ENCODE measurements at places on chromosomes 3 and 15. TPM values are rescaled to one million over a fixed set of nuclear protein-coding genes. Genes with fewer than 3 reads are reported as not detected.

The HACD2 gene
- 13.4 TPM for polyA plus RNA-seq

The SYNM gene
- 47.0 TPM for polyA plus RNA-seq

The FETUB gene
- polyA plus RNA-seq: 0.39 TPM

The DAG1 gene
- polyA plus RNA-seq: 281 TPM

The CORO2B gene
- 6.3 TPM for polyA plus RNA-seq

The FEM1B gene
- 48.0 TPM for polyA plus RNA-seq

GRCh38 chr3:175066617-175067415 lies 207.7 kb downstream of the NAALADL2 start:
- DNase-seq: no peak

GRCh38 chr3:138479438-138479863 lies 45.0 kb downstream of the ESYT3 start:
- no peak for DNase-seq

GRCh38 chr3:128278761-128279600 lies 125.7 kb downstream of the EEFSEC start:
- DNase-seq: peak; percentile 77

DNA sequence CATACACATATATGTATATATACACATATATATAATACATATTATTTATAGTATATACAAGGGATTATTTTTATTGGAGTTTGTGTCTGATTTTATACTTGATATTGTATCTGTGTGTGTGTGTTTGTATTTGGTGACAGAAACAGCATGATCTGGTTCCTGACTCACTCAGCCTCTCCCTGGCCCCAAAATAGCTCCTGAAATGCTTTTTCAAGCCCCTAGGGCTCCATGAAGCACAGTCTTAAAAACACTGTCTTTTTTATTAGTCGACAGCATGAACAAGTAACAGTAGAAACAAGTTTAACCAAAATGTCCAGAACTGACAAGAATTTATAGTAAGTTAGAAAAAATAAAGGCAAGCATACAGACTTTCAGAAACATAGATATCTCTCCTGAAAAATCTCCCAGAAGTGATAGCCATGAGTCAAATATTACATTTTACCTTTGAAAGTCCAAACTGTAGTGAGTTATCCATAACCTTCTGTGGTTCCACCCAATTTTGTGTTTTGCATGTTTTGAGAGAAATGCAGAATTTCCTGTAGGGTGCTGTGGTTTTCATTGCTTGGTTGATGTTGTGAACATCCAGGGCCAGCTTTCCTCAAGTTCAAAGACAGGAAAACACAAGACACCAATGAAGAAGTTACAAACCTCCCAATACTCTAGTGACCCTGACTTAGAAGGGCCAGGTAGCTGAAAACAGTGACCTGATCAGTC lies 98.5 kb upstream of the CCDC80 start:
- DNase-seq: no peak

DNA sequence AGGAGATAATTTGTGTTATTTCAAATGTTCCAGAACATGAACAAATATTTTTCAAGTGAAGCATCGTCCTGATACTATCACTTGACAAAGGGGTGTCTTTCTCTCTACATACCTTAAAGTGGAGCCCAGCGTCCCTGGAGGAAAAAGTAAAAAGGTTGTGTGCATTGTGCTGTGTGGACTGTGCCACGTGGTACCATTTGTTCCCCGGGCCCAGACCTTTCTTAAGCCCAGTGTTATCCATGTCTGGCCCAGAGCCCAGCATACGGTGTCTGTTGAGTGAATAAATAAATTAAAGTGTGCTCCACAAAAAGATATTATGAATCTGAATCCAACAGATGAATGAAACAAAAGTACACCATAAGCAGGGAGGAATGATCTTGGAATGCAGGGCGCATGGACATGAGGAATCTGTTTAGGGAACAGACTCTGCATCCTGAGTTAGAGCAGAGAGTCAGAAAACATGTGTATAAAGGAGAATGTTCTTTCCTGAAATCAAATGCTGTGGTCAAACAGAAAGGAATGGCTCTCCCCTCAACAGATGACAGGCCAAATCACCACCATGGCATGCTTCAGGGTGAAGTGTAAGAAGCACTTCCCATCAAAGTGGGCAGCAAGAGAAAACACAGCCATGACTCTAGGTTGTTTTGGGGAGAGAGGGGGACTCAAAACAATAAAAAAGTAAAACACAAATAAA lies 8.1 kb upstream of the PRSS50 start:
- no peak for DNase-seq

DNA sequence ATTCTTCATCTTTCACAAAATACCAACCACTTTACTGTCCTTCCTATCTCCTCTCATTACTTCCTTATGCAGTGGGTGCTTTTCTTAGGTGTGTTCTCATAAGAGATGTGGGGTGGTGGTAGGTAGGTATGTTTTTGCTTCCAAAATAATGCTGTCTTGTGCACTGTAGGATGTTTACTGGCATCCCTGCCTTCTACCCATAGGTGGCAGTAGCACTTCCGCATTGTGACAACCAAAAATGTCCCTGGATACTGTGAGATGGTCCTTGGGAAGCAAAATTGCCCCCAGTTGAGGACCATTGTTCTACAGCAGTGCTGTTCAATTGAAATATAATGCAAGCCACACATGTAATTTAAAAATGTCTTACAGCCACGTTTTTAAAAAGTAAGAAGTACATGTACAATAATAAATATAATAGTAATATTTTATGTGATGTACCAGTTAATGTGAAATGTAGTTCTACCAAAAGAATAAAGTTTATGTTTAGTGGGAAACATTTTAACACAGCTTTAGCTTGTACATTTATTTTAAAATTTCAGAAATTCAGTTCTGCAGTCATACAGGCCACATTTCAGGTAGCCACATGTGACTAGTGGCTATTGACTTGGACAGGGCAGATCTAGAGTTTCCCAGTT lies 75.2 kb downstream of the NEO1 start:
- no peak for DNase-seq

- peak; percentile 58 for DNase-seq
These were observed 3.0 kb downstream of the ADAMTS9 start for GRCh38 chr3:64684715-64685261.

DNA sequence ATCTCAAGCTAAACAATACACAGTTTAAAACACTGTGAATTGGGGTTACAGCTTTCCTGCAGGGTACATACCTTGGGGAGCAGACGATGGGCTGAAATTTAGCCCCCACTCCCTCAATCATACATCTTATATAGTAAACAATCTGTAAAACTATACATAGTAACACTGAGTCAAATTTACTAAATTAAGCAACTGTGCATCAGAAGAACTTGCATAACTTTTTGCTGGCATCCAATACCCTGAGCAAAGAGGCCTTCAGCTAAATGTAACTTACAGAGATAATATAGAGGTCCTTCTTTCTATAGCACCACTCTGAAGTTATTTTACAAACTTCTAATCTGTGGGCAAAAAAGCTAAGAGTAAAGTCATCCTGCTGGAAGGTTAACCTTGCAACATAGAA lies 603.6 kb upstream of the TGFBR2 start:
- DNase-seq: no peak

GRCh38 chr3:119557877-119558269 lies 1.5 kb downstream of the CD80 start:
- DNase-seq: no peak

DNA sequence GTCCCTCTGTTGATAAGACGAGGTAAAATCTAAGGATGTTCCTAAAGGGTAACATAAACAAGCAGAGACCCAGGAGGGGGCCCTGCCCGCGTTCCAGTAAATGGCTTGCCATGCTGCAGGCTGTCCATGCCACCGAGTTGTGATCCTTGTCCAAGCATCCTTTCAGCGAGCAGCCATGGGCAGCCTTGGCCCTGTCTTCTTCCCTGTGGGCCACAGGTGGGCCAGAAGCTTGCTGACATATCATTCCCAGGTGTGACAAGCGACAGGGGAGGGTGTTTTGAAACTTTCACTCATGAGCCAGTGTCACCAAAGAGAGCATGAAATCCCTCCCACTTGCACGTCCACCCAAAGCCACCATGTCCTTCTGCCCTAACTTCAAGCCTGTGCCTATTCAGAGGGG lies 53.7 kb downstream of the PCSK6 start:
- no peak for DNase-seq
